Stimulated activated CD4-positive, alpha-beta T cell treated with anti-CD3 and anti-CD28 coated beads, Interleukin-4, amount 100 ng/mL, for 48 hours (primary cell): ENCODE measurements at places on chromosomes 7 and 10.

DNA sequence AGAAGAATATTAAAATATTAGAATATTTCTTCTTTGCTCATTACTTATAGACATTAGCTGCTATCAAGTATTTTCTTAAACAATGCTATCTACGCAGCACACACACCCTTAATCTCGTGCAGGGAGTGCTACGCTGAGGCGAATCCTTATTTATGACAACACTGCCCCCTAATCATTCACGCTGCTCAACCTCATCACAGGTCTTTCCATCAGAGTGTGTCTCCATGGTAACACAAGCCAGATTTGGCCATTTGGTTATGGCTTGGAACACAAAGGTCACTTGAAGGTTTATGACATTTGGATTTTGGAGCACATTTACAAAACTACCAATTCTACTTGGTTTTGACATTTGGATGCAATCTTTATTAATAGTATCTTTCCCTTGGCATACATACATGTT, 45.4 kb upstream of the MYO3A start:
- DNase-seq: no peak

GRCh38 chr7:53218730-53219504, 183.5 kb downstream of the POM121L12 start:
- DNase-seq: no peak

- DNase-seq: no peak
Measured at GRCh38 chr7:66928388-66928787, 7.4 kb downstream of the TMEM248 start.

- DNase-seq: no peak
Measured at GRCh38 chr10:21488957-21489446, 36.5 kb downstream of the SKIDA1 start.

DNA sequence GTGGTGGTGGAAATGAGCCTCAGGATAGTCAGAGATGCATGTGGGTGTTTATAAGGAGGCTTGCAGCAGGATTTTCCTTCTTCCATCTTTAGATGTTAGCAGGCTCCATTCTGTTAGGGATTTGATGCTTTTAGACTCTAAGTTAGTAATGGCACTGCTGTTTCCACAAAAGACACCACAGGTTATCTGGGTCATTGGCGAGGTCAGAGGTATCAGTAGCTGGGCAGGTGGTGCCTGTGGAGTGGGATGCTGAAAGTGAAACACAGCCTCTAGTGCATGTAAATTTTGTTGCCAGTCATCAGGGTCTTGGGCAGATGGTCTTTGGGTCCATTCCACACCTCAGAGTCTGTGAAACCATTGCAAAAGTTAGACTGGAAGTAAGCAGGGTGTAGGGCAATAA, 833 bp upstream of the PAX4 start:
- no peak for DNase-seq

GRCh38 chr7:150876817-150877526, 24.7 kb downstream of the AOC1 start:
- DNase-seq: peak; percentile 27

DNA sequence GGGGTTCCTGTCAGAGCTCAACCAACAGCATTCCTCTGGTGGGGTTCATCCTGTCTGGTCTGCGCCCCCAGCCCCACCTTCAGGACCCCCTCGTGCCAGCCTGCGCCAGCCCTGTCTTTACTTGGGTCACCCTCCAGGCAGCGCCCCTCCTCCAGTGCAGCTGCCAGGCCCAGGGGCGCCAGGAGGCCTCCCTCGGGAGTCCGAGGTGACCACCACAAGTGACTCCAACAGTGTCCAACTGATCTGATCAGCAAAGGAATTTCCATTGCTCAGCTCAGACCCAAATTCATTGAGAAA, 10.6 kb downstream of the WDR86 start:
- DNase-seq: no peak

GRCh38 chr7:140013676-140014075, 49.1 kb downstream of the PARP12 start:
- no peak for DNase-seq

DNA sequence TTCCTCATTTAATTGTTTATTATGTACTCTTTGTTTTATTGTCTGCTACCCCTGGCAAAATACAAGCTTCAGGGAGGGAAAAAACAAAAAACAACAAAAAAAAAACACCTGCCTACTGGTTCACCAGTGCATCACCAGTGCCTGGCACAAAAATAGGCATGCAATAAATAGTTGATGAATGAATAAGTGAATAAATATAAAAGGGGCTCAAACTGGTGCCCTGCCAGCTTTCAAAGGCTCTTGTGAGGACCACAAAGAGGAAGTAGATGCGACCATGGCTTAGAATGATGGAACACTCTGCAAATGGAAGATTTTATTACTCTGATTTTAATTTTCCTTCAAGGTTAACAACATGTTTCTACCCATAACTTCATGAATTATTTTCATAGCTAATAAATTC, 213.0 kb upstream of the INHBA start:
- no peak for DNase-seq

DNA sequence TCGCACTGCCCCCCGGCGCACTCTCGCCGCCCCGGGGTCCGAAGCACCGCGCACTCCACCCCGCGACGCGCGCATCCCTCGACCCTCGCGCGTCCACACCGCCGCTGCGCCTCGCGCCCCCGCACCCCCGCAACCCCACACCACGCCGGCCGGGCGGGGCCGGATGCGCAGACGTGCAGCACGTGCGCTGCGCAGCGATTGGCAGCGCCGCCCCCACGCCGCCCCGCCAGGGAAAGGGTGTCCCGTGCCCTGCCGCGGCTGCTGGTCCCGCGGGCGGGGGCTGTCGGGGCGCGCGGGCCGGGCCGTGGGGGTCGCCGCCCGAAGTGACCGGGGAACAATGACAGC, 53.7 kb upstream of the KDM7A start:
- peak; percentile 71 for DNase-seq

- DNase-seq: no peak
Measured at GRCh38 chr7:25647872-25648271, 419.6 kb upstream of the NPVF start.

- no peak for DNase-seq
Measured at GRCh38 chr7:129144834-129145668, 544 bp downstream of the TSPAN33 start.

DNA sequence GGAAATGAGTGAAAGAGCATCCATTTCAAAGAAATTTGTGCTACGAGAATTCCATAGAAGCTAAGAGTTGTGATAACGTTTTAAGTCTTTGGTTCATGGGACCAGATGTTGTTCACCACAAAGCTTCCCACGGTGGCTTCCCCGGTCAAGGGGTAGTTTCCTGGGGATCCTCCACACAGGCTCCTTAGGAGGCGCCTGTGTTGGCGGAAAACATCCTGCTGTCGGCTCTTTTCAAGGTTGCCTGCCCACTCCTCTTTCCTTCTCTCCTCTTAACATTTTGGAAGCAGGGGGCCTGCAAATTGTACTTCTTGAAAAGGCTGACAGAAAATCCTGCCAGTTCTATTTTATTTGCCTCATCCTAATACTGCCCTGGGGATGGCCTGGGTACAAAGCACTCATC, 398.6 kb downstream of the SORCS1 start:
- DNase-seq: no peak
